ENCODE measurements at places on chromosomes 3 and 15.

DNA sequence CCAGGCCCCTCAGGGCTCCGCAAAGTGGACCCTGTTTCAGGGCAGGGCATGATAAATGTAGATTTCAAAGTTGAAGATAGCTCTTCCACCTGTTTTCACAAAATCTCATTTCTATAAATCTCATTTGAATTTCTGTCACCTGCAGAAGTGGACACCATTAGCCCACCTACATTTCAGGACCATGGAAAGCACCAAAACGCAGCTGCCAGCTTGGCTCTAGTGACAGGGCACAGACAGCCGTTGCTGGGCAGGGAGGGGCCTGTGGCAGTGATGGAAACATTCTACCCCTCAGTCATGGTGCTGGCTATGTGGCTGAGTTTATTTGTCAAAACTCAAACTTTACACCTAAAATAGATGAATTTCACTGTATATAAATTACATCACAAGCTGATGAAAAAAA is 40.4 kb downstream of the PRR23E start:
- DNase-seq: no peak

GRCh38 chr3:196920733-196921132 is 21.6 kb downstream of the NCBP2 start:
- no peak for DNase-seq

DNA sequence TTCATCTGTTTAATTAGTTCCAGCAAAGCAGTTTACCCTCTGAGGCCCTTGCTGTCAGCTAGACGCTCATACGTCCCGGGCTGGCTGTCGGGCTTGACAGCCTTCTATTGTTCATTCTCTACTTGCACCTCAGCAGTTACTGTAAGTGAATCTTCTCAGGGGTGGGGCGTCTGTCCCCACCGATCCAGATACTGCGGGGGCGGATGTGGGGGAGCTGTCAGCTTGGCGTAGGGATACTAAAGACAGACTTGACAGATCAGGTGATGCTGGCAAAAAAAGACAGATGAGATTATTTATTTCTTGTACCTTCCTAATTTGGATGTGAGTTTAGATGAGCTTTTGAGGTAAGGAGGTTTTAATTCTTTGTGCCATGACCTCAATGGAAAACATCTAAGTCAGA is 315.3 kb downstream of the NR2F2 start:
- no peak for DNase-seq

GRCh38 chr15:100842756-100843730 is 36.6 kb upstream of the ALDH1A3 start:
- peak; percentile 33 for DNase-seq

GRCh38 chr15:66948294-66948693 is 117.1 kb upstream of the SMAD3 start:
- peak; percentile 58 for DNase-seq

DNA sequence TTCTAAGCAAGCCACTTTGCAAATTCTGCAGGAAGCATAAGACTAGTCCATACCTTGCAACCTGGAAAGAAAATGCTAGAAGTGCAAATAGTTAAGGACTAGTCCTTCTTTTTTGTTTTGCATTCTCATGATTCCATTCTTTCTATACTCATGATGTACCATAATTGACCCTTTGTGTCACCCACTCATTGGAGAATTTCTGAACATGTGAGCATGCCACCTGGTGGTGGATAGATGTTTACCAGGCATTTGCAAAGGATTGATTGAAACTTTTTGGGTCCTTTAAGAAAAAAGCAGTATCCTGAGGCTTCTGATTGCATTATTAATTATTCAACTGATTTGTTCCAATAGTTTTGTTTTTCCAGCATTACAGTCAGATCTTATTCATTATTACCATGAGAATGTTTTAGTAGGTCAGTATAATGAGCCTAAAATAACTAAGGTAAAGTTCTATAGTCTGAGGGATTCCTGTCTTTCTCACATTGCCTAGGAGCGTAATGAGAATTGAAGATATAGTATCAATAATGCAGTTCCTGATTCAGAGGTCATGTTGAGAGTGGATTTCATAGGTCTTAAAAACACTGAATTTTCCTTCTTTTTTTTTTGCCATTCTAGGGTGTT is 20.2 kb upstream of the DIPK2A start:
- peak; percentile 31 for DNase-seq

GRCh38 chr3:123337948-123338619 is 110.8 kb downstream of the ADCY5 start:
- no peak for DNase-seq

DNA sequence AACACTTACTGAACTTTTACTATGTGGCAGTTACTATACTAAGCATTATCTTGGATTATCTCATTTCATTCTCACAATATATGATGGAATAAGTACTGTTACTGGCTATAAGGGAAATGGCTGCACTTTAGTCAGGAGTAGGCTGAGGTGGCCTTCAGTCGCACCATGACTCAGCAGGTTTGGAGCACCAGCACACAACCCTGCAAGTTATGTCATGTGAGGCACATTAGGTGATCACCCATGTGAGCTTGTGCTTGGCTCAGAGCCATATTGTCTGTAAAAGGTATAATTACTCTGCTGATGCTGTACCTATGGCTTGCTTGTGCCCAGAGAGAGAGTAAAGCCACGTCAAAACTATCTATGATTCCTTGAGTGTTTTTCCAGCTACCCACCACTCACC is 54.1 kb upstream of the TIPARP start:
- no peak for DNase-seq

GRCh38 chr3:34360713-34361112 is 562.3 kb downstream of the PDCD6IP start:
- DNase-seq: no peak

DNA sequence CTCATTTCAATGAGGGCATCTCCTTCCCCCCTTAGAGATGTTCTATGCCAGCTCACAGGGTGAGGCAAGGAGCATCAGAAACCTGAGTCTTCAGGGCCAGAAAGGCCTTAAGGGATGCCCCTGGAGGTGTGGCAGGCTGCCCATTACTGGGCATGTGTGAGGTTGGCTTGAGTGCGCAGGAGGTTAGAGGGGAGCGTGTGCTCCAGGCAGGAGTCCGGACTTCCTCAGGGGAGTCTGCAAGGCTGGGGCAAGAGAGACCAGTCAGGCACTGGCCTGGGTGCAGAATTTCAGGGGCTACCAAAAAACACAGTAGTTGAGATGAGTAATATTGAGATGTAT is 1.9 kb downstream of the LOXL1 start:
- no peak for DNase-seq

DNA sequence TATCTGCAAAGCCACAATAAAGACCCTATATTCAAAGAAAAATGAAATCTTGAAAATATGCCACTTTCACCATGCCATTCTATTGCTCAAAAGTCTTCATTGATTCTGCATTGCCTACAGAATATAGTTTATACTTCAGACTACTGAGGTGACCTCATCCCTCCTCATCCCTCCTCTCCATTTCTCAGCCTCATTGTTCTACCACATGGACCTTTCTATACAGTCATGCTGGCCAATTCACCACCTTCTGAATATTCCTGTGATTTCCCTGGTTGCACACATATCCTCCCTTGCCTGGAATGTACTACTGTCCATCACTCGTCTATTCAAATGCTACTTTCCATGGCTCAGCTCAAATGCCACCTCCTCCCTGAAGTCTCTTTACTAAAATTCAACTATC is 3.5 kb upstream of the COL8A1 start:
- DNase-seq: no peak

DNA sequence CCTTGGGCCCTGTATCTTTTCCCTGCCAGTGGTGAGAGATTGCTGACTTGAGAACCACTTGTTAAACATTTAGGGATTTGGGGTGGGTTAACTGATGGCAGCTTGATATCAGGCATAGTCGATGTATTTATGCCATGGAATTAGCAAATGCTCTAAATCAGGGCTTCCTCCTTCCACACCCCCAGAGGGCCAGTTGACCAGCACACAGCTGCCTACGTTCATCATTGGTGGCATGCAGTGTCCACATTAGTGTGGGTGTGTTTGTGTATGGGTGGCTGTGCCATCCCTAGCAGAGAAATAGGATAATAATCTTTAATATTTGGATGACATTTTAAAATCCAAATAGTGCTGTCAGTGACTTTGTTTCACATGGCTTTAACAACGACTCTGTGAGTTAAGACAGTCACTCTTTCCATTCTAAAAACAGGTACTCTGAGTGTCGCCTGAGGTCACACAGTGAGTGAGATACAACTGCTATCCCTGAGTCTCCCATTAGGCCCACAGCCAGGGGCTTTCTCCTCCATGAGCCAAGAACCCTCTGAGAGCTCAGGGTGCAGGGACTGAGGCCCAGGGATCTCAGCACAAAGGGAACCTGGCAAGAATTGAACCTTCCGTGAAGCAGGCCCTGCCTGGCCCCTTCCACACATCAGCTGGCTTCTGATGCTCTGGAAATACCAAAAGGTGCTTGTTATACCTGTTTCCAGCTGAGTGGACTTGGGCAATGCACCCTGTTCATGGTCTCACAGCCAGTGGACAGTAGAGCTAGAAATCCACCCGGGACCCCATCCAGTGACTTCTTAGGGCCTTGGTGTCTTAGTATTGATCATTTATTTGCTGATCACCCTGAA is 4.3 kb upstream of the LTF start:
- no peak for DNase-seq

Measured in AG20443 (cell line).